Fibroblast of lung (primary cell): ENCODE measurements at places on chromosomes 12 and 14.

DNA sequence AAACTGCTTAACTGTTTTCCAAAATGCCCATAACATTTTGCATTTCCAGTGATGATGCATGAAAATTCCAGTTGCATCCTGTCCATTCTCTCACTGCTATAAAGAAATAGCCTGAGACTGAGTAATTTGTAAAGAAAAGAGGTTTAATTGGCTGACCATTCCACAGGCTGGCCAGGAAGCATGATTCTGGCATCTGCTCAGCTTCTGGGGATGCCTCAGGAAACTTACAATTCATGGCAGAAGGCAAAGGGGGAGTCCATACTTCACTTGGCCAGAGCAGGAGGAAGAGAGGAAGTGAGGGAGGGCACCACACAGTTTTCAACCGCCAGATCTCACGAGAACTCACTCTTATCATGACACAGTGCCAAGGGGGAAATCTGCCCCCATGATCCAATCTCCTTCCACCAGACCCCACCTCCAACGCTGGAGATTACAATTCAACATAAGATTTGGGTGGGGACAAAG lies 18.2 kb upstream of the CLEC2D start:
- peak; percentile 33 for DNase-seq

DNA sequence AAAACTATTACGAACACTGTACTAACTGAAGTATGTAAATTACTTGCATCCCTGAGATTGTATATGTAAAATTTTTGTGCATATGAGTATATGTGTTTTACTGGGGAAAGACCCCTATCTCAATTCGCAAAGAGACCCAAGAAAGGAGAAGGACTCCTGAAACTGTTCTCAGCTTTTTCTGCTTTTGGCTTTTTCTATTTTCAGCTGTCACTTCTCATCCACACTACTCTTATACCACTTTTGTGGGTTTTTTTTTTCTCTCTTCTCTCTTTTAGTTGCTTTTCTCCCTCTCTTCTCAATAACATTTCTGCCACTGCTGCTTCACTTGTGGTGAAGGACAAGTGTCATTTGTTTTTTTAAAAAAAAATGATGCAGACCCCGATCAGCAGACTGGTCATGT lies 39.8 kb downstream of the NIN start:
- no peak for DNase-seq

DNA sequence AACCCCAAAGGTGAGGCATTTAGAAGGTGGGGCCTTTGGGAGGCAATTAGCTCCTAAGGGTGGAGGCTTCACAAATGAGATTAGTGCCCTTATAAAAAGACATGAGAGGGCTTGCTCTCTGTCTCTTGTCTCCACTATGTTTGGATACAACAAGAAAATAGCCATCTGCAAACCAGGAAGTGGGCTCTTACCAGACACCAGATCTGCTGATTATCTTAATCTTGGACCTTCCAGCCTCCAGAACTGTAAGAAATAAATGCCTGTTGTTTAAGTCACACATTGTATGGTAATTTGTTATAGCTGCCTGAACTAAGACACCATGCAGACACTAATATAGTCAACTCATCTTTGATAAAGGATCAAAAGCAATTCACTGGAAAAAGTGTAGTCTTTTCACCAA lies 34.4 kb downstream of the TMEM116 start:
- no peak for DNase-seq

DNA sequence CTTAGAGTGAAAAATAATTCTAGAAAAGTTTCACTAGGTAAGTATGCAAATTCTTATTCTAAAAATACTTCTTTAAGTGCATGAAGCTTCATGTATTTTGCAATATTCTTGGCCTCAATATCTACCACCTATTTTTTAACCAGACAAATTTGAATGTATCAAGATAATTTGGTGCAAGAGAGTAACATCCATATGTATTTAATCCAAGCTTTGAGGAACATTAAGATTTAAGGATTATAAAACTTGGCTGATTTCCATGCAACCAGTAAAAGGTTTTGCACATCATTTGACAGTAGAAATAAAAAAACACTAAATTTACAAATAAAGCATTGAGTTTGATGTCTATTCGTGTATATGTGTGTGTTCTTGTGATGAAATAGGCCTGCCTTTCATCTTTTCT lies 7.7 kb downstream of the LUM start:
- DNase-seq = no peak

- DNase-seq = peak; percentile 49
Measured at GRCh38 chr14:77615361-77616132, 890 bp downstream of the SPTLC2 start.

- DNase-seq = no peak
Measured at GRCh38 chr12:105449431-105449830, 118.9 kb downstream of the C12orf75 start.

- DNase-seq = no peak
Measured at GRCh38 chr12:52581481-52581880, 7.8 kb upstream of the KRT74 start.

DNA sequence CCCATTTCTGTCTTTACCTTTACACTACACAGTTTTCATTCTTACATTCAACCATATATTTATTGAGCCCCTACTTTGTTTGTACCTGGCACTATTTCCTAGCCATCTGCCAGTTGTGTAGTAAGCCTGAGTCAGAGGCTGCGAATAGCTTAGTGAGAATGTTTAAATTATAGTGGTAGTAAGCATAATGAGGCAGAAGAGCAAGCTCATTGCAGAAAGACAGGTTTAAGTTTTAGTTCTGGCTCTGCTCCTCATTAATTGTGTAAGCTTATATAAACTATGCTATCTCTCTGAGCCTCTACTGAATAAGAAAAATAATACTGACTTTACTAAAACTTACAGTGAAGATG lies 123.5 kb downstream of the NAV3 start:
- peak; percentile 54 for DNase-seq
